ENCODE measurements at places on chromosomes 3 and 15. TPM values are rescaled to one million over a fixed set of nuclear protein-coding genes. Genes with fewer than 3 reads are reported as not detected.

The LINGO1 gene
- polyA plus RNA-seq = 6.8 TPM

The PTX3 gene
- 0.45 TPM for polyA plus RNA-seq

The CADPS gene
- not detected for polyA plus RNA-seq

The IMPG2 gene
- 0.15 TPM for polyA plus RNA-seq

The P3H2 gene
- polyA plus RNA-seq = 57.2 TPM

The FGD5 gene
- polyA plus RNA-seq = 18.7 TPM

The GPR149 gene
- polyA plus RNA-seq = not detected

The MAGI1 gene
- 8.2 TPM for polyA plus RNA-seq

The CHRFAM7A gene
- 0.54 TPM for polyA plus RNA-seq

The GP5 gene
- polyA plus RNA-seq = not detected

The ITGA11 gene
- 3.4 TPM for polyA plus RNA-seq

DNA sequence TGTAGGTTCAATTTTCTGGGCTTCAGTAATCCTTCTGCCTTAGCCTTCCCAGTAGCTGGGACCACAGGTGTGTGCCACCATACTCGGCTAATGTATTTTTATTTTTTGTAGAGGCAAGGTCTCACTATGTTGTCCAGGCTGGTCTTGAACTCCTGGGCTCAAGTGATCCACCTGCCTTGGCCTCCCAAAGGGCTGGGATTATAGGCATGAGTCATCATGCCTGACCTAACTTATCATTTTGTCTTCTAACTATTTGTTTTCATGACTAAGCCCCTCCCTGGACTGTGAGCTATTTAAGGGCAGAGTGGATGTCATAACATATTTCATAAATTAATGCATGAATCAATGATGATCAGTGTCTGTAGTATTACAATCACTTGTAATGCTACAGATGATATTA is 56.1 kb upstream of the PIAS1 start:
- no peak for DNase-seq

GRCh38 chr15:73087098-73087497 is 34.8 kb downstream of the NEO1 start:
- no peak for DNase-seq

GRCh38 chr3:33426068-33426467 is 14.1 kb downstream of the UBP1 start:
- no peak for DNase-seq

DNA sequence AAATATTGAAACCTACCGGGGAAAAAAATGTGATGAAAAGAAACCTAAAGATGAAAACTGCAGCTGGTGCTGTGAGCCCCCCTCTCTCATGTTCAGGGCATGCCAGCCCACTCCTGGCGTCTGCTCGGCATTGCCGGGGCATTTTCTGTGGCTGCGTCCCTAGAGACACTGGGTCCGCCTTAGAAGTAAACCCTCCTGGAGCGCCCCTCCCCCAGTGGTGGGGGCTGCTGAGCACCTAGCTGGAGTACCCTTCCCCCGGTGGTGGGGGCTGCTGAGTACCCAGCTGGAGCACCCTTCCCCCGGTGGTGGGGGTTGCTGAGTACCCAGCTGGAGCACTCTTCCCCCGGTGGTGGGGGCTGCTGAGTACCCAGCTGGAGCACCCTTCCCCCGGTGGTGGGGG is 24.5 kb upstream of the GABRA5 start:
- no peak for DNase-seq

DNA sequence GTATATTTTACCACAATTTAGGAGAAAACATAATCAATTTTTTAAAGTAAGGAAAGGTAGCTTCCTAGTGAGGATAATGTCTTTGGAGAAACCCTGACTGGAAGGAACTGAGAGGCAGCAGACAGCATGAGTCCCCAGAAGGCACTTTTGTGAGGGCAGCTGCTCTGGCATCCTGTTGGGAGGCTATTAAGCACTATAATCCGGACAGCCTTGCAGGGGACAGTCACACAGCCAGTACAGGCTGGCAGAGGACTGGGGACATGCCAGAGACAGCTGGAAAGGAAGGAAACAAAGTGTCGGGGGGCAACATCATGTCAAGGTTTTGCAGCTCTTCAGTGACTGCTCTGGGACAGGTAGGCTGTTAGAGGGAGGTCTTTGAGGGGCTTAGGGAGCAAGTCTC is 15.7 kb downstream of the ACAN start:
- no peak for DNase-seq

DNA sequence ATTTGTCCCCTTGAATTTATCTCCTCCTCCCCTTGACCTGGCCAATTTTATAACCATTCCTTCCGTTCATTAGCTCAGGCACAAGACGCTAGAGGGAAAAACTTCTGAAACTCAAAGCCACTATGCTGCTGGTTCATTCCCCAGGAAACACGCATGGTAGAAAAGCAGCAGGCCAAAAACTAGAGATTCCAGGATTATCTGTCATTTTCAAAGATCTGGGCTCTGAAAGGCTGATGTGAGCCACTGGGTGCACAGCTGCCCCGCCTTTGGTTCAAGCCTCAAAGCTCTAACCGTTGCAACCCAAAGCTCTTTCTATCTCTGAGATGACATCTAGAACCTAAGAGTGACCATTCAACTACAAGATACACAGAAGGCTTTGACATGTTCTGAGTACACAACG is 6.1 kb downstream of the ANP32A start:
- DNase-seq = no peak

DNA sequence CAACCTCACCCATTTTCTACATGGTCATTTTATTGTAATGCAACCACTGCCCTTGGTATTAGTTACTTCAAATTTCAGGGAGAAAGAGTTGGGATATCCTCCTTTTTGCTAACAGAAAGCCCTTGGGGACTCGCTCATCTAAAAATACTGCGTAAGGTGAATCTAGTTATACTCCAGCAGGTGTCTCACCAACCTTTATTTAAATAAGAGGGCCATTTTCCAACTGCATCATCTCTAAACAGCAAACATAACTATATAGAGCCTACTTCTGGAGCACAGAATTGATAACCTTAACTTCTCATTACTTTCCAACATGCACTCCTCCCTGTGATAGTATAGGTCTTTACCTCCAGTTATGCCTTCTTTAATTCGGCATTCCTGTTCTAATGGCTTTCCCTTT is 77.5 kb downstream of the TBL1XR1 start:
- DNase-seq = no peak

- DNase-seq = no peak
Observed at GRCh38 chr15:92963794-92964193, 63.7 kb downstream of the CHD2 start.

DNA sequence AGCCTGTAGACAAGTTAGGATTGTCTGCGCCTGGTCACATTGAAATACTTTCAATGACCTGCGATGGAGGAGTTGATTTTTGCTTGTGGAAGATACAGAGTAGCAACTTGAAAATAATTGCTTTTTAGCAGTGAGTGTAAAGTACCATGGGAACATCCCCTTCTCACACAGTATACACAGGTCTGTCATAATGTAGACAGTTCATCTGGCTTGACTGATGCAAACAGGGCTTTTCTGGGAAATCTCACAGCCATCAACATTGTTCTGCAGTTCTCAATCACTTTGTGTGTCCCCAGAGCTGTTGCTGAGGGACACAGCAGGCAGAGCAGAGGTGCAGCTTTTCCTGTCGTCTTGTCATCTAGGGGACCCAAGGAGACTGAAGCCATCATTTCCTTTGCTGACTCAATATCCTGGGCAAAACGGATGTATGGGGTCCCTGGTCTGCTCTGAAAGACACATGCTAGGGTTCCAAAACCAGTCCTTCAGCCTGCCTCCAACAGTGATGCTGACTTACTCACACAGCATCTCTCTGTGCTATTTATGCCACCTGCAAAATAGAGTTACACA is 5.3 kb upstream of the REC114 start:
- no peak for DNase-seq

GRCh38 chr3:66220602-66221377 is at the start of gene SLC25A26:
Gene SLC25A26 (plus strand): TSS chr3:66221001. CDS start chr3:66221095, 94 bp downstream.
- DNase-seq = peak; percentile 99

GRCh38 chr3:176521531-176522175 is 675.6 kb downstream of the TBL1XR1 start:
- DNase-seq = no peak

- DNase-seq = no peak
Observed at GRCh38 chr3:161150001-161150525, 44.9 kb upstream of the B3GALNT1 start.

DNA sequence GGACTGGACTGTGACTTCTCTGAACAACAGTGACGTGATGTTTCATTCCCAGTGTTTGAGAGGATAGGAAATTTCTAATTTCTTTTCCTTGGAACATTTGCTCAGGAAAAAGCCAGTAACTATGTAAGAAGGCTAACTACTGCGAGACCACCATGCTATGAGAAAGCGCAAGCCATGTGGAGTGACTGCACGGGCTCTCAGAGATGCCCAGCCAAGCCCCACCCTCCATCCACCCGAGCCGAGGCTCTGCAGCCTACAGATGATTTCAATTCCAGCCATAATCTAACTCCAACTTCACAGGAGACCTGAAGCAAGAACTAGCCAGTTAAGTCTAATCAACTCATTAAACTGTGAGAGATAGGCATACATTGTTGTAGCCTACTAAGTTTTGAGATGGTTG is 124.3 kb downstream of the GREM1 start:
- DNase-seq = no peak

DNA sequence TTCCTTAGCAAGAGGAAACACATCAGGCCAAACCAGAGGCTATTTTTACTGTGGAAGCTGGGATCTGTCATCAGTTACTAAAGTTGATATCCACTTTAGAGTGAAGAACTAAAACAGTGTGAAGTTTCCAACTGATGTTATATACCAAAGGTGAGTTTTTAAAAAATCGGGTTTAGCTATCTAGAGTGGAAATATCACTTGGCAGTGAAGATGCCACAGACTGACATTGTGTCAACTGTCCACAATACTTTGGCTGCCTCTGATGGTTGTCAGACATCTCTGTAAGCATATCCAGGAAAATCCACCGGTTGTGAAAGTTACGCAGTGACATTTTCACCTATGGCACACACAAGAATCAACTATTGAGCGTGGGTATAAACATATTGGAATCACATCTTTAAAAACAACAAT is 9.2 kb downstream of the ZIC1 start:
- DNase-seq = no peak

- no peak for DNase-seq
Observed at GRCh38 chr15:89127054-89127702, 38.9 kb downstream of the ABHD2 start.

DNA sequence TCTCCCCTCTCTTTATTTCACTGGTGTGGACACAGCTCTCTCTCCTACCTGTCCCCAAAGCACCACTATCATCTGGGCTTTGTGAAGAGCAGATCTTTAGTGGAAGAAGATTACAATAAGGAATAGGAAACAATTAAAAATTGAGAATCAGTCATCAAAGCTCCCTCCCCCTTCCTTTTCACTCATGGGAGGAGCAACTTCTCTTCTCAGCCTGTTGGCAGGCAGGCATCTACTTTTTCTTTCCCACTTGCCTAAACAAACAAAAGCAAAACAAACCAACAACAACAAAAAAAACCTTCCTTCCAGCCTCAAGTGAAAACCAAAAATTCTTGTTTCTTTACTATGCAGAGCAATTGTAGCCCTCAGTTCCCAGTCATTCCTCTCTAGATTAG is 125.5 kb upstream of the BHLHE40 start:
- no peak for DNase-seq

DNA sequence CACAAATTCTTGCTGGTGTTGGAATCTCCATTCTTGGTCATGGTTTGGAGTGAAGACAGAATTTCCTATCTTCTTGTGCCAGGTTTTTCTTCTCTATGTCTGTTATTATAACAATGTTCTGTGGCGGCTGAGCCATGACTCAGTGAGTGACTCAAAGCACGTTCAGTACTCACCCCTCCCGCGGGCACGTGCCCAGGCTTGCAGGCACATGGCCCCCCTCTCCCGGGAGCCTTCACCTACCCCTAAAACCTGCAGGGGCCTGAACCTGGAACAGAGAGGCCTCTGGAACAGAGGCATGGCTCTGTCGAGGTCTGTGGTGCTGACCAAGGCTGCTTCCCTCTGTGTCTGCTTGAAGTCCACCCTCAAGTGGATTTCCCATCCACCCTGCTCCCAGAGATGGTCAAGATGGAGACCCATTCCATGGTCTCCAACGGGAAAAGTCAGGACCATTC is 27.6 kb downstream of the PLXNB1 start:
- DNase-seq = no peak

GRCh38 chr3:7437231-7437630 is 576.3 kb downstream of the GRM7 start:
- DNase-seq = no peak

- peak; percentile 89 for DNase-seq
Observed at GRCh38 chr3:50274371-50275104, 4.3 kb upstream of the LSMEM2 start.

DNA sequence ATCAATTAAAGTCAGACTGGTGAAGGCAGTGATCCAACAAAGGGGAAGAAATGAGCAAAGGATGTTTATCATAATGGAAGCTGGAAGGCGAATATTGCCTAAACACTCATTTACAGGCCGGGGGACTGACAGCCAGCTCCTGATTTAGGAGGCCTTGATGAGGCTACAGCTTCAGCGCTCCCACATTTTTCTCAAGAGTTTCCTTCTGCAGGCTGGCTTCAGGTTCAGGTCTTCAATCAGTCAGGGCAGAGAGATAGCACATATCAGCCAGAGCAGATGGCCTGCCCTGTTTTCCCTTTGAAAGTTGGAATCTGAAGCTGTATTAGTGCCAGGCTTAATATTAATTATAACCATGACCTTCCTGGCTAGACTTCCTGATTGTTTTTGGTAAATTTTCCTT is 218.9 kb downstream of the SV2B start:
- no peak for DNase-seq

DNA sequence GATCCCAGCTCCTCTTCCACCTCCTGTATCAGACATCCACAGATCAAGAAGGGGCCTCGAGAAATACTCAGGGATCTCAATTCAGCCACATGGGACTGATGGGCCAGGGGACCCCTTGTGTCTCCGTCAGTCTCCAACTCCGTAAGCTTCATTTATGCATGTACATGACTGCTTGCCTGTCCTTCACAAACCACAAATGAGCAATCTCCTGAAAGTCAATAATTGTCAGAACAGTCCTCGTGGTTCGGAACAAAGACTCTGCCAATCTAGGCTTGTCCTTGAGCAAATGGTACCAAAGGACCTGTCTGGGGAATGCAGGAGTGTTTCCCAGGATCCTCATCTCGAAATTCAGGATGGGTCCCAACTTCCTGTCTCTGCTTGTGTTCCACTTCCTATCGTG is 20.8 kb downstream of the SLC12A8 start:
- no peak for DNase-seq

Measured in kidney (tissue), 22 donors.